ENCODE measurements at places on chromosomes 5 and 9.

DNA sequence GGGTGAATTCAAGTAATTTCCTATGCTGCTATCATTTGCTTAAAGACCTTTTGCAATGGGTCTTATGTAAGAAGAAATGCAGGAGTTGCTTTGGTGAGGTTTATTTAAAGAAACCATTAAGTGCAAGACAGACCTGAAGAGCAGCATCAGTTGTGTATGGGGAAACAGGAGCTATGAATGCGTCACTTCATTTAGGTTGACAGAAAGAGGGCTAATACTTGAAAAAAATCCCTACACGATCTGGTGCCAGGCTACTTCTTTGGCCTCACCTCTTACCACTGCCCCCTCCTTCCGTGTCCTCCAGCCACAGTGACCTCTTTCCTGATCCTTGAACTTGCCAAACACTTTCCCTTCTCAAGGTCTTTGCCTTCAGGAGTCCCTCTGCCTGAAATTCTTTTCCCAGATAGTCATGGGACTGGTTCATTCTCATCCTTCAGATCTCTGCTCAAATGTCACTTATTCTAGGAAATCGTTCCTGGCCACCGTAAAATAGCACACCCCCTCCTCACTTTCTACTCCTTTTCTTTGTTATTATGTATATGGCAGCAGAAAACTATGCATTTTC is 1.4 kb upstream of the JAK2 start:
- no peak for DNase-seq

GRCh38 chr5:141672841-141673813 is 8.9 kb downstream of the ARAP3 start:
- no peak for DNase-seq

- DNase-seq = no peak
Observed at GRCh38 chr5:151476016-151476415, 28.6 kb downstream of the SLC36A1 start.

DNA sequence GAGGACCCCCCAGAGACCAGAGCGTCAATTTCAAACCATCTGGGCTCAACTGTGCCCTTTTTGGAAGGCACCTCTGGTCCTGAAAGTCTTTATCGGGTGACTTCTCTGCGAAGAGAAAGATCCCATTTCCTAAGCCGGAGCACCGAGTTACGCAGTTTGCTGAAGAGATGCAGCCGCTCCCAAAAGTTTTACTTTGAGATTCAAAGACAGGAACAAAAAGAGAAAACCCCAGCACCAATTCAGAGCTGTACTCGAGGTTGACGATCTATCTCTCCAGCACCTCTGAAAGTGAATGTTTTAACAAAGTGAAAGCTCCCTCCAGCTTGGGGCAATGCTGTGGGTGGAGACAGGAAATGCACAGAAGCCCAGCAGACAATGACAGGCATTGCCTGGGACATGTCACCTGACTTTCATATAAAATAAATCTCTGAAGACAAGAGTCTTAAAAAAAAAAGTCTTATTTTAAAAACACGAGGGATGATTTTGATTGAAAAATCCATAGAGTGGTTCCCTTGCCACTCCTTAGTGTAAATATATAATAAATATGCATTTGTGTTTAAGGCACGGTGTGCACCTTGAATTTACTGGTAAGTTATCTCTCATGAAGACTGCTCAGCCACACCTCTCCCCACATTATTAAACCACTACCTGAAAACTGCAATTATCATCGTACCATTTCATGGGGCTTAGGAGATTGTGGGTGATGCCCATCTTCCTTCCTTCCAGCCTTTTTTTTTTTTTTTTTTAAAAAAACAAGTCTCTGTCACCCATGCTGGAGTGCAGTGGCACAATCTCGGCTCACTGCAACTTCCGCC is 79.9 kb downstream of the FNBP1 start:
- peak; percentile 64 for DNase-seq

GRCh38 chr9:113876151-113876992 is at the start of gene ZNF618:
Gene ZNF618, plus strand, starts transcription at chr9:113876309. Its CDS starts 72 bp downstream, at chr9:113876381.
- DNase-seq = no peak

GRCh38 chr9:5800969-5801738 is 31.8 kb downstream of the ERMP1 start:
- DNase-seq = no peak

Measured in activated effector memory CD4-positive, alpha-beta T cell treated with Interleukin-2 at 50 U/mL for 16 hours (primary cell).